Suppressor macrophage (primary cell): ENCODE measurements at places on chromosomes 2 and 18.
A peak's percentile ranks its signal among the peaks of the same experiment; 100 is the strongest.

GRCh38 chr2:176562359-176563078 lies 293.3 kb downstream of the MTX2 start:
- no peak for DNase-seq

DNA sequence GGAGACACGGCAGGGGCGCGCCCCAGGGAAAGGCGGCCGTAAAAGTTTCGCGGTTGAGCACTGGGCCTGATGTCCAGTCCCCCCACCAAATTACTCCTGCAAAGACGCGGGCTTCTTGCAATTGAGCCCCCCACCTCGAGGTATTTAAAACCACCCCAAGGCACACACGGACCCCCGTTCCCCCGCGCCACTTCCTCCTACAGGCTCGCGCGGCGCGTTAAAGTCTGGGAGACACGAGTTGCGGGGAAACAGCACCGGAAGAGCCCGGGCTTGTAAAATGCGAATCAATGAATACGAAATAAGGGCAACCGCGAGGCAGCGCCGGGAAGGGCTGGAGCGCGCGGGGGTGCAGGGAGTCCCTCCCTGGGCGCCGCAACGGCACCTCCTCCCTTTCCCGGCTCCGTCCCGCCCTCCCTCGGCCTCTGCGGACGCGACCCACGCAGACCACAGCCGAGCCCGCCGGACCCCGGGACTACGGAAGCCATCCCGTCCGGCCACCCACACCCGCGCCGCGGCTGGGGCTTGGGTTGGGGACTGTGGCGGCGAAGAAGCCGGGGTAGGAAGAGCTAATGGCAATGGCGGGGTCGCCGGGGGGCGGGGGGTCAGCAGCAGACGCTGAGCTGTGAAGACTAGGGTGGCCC lies 918 bp upstream of the NETO1 start:
- no peak for DNase-seq

GRCh38 chr2:54081574-54081973 lies 33.8 kb upstream of the ACYP2 start:
- DNase-seq: peak; percentile 4

DNA sequence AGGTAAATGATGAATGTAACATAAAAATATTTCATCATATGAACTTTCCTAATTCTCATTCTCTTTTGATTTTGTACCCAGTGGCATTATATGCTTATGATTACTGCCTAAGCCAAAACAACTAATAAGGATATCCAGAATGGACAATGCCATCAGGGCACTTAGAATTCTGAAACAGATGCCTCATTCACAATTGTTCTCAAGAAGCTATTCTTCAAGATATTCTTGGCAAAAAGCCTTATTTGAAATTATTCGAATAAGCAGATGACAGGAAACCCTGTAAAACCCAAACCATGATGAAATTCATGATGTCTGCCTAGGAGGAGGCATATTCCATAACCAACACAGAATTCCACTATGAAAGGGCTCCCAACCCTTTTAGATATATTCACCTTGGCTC lies 353.2 kb upstream of the TRIB2 start:
- DNase-seq: peak; percentile 3

GRCh38 chr2:15980605-15981098 lies 40.3 kb downstream of the MYCN start:
- no peak for DNase-seq

GRCh38 chr2:152682663-152683062 lies 34.6 kb downstream of the PRPF40A start:
- no peak for DNase-seq

DNA sequence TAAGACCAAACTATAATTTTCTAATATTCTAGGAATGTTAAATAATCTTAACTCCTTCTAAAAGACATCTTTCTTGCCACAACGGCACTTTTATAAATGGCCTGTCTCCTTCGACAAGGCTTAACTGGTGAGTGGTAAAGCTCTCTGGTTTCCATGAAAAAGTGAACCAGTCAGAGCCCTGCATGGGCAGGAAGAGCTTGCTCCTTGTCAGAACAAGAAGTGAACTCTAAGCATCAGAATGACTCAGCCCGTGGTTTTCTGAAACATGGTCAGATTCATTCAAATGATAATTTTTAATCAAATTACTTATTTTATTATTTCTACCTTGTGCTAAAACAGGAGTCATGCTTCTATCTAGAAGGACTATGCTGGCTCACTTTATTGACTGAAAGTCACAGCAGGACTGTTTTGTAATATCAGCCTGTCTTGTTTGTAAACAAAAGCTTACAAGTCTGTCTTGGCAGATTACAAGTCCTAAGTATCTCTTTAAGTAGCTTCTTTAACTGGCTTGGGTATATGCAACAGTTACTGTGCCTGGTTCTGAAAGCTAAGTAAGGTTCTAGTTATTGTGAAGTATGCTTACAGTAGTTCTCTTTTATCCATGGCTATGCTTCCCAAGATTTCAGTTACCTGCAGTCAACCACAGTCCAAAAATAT lies 245.4 kb downstream of the NAPG start:
- DNase-seq: peak; percentile 44

GRCh38 chr2:230798769-230799399 lies 65.9 kb upstream of the ITM2C start:
- DNase-seq: peak; percentile 36

DNA sequence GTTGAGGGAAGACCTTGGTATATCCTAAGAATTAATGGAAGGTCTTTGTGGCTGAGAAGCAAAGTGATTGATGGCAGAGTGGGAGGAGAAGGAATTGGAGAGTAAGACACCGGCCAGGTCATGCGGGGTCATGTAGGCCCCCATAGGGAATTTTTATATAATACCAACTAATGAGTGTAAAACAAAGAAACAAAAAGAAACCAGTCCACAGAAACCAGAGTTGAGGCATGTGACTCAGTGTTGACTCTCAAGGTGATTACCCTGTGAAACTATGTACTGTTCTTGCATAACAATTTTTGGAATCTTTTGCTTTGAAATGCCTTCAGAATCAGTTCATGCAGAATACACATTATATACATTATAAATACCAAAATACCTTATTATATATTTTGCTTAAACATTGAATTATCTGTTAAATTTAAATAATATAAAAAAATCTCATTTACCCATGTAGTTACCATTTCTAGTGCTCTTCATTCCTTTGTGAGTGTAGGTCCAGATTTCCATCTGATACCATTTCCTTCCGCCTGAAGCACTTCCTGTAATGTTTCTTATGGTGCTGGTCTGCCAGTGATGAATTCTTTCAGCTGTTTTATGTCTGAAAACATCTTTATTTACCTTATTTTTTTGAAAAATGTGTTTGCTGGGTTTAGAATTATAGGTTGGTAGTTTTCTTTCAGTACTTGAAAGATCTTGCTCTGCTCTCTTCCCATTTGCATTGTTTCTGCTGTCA lies 8.6 kb downstream of the CLIP4 start:
- no peak for DNase-seq

DNA sequence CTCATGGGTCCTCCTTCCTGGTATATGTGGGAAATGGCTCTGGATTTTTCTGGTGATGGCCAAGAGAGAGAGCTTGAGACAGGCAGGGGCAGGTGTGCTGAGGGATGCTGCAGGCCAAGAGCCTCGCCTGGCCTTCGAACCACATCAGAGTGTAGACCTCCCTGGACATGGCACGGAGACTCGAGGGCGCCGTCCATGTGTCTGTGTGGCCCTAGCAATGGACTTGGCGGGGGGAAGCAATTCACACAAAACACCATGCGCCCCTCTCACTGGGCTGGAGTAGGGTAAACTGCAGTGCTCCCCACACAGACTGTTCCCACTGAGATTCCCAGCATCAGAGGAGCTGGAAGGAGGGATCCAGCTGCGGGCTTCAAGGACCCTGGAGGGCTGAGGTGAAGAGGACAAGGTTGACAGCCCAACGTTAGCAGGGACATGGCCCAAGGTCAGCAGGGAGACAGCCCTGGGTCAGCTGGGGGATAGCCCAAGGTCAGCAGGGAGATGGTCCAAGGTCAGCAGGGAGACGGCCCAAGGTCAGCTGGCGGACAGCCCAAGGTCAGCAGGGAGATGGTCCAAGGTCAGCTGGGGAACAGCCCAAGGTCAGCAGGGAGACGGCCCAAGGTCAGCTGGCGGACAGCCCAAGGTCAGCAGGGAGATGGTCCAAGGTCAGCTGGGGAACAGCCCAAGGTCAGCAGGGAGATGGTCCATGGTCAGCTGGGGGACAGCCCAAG lies 75.4 kb upstream of the HDAC4 start:
- DNase-seq: no peak

GRCh38 chr2:241050624-241051577 lies 51.2 kb downstream of the MTERF4 start:
- no peak for DNase-seq

GRCh38 chr2:97644023-97644717 lies 1.7 kb upstream of the COX5B start:
- no peak for DNase-seq

GRCh38 chr2:205471776-205472175 lies 210.5 kb upstream of the NRP2 start:
- DNase-seq: no peak

- DNase-seq: no peak
Observed at GRCh38 chr18:2263303-2263890, 307.9 kb downstream of the METTL4 start.

GRCh38 chr2:41116106-41116797 lies 664.4 kb upstream of the SLC8A1 start:
- DNase-seq: no peak

DNA sequence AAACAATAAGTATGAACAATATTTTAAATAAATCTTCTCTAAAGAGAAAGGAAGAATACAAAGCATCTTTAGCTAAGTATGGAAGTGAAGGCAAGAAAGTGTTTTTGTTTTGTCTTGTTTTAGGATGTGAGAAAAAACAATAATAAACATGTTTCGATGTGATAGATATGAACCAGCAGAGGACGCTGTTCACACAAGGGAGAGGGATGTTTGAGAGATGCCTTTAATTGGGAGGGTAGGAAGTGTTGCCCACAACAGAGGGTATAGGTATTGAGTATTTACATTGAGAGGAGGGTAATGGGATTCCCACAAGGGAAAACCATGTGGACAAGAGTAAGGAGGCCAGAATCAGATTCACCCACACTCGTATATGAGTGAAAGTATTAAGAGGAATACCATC lies 55.1 kb downstream of the CDH19 start:
- no peak for DNase-seq

DNA sequence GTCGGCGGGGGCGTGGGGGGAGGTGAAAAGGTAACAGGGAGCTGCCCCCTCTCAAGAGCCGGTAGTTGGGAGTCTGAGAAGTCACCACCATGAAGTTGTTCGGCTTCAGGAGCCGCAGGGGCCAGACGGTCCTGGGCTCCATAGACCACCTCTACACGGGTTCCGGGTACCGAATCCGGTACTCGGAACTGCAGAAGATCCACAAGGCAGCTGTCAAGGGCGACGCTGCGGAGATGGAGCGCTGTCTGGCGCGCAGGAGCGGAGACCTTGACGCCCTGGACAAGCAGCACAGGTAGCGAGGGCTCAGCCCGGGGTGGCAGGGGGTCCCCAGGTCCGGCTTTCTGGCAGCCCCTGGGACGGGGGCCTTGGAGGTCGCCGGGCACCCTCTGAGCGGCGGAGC lies 47.1 kb upstream of the ZNF519 start:
- no peak for DNase-seq

DNA sequence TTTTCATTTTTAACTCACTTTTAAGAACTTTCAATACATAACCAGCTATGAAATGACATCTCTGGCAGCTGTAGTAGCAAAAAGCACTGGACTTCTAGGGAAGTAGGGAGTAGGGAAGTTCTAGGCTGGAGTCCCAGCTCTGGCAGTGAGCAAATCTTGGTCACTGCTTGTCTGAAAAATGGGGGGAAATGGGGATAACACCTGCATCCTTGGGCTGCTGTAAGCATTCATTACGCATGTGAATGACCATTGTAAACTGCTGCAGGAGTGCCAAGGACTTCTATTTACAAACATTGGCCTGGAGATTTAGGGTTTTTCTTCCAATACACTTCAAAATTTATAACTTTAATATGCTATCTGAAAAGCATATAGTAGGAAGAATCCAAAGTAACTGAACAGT lies 972 bp upstream of the MPP4 start:
- no peak for DNase-seq

DNA sequence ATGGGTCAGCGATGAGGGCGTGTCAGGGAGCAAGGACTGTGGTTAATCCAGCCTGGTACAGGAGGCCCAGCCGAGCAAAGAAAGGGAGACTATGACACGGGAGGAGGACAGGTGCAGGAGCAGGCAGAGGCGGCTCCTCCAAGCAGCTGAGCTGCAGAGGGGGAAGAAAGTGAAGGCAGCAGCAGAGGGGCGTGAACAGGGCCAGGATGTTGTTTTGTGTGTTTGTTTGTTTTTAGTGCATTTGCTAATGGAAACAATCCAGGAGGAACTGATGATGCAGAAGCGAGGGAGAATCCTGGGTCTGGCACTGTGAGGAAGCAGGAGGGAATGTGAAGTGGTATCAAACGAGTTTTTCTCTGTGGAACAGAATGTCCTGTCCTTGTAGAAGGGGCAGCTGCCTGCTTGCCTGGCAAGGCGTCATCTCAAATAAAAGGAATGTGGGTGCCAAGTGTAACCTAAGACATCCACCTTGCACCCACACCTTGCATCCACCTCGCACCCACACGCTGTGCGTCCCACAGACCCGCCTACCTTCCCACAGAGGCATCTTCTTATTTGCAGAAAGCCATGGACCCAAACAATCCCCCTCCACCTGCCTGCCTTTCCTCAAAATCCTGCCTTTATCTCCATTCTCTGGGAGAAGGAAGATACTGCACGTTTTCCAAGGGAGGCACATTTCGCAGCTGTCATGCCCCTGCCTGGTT lies 134.8 kb downstream of the SH3BP4 start:
- no peak for DNase-seq

- no peak for DNase-seq
Observed at GRCh38 chr2:112644933-112645309, 818 bp upstream of the SLC20A1 start.

GRCh38 chr2:74806920-74807319 lies 27.0 kb upstream of the HK2 start:
- DNase-seq: peak; percentile 57
